ENCODE measurements at places on chromosomes 2 and 18.

DNA sequence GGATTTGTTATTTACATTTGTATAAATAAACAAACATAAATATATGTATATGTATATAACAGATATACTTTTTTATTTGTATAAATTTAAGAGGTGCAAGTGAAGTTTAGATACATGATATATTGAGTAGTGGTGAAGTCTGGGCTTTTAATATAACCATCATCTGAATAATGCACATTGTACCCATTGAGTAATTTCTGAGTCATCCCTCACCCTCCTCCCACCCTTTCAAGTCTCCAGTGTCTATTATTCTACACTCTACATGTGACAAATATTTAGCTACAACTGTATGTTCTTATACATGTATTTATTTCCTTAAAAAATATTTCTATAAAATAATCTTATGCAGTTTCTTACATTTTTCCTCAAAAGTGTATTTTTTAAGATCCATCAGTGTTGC lies 358.7 kb upstream of the TFPI start:
- DNase-seq = no peak

DNA sequence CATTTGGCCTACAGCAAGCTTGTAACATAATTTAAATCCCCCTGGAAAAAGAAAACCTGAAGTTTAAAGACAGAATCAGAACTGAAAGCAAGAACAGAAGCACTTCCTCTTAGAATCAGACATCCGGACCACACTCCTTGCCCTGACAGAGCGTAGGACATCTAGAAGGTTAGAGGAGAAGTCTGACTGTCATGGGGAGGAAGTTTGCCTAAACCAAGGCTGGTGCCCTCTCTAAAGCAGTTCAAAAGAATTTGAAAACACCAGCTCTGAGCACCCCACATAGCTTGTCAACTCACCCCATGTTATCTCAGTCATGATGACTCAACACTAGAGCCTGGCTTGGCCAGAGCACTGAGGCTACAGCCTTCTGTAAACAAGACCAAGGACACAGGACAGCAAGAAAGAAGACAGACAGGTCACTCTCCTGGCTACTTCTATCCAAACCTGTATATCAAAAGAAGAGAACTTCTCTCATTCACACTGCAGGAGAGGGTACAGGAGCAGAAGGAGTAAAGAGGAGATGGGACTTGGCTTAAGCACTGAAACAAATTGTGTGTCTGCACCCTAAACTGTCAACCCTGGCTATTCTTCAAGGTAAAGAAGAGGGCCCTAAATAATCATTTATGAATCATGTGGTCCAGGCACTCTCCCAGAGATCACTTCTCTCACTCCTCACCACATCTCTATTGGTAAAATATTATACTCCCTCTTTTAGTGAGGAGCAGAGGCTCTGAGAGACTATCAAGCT lies 198.6 kb downstream of the MEMO1 start:
- DNase-seq = no peak

GRCh38 chr2:223722226-223722625 lies 115.2 kb downstream of the AP1S3 start:
- DNase-seq = no peak

- no peak for DNase-seq
These were observed 30.7 kb downstream of the STON1 start for GRCh38 chr2:48560546-48561209.

- DNase-seq = no peak
These were observed 31.6 kb downstream of the RNF144A start for GRCh38 chr2:6948677-6949351.

DNA sequence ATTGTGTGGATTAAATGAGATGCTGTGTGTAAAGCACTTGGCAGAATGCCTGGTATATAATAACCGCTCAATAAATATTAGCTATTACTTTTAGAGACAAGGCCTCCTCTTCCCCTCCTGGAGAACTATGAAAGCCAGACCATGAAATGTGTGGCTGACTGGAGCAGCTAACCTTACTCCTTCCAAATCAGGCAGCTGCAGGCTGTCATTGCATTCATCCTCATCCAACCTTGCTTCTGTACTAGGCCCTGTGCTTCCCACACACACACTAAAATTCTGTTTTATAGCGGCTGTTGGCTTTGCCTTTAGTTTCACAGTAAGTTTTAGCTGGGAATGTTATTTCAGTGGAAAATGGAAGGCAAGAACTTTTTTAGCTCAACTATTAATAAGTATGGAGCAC lies 10.2 kb upstream of the SP9 start:
- DNase-seq = no peak

DNA sequence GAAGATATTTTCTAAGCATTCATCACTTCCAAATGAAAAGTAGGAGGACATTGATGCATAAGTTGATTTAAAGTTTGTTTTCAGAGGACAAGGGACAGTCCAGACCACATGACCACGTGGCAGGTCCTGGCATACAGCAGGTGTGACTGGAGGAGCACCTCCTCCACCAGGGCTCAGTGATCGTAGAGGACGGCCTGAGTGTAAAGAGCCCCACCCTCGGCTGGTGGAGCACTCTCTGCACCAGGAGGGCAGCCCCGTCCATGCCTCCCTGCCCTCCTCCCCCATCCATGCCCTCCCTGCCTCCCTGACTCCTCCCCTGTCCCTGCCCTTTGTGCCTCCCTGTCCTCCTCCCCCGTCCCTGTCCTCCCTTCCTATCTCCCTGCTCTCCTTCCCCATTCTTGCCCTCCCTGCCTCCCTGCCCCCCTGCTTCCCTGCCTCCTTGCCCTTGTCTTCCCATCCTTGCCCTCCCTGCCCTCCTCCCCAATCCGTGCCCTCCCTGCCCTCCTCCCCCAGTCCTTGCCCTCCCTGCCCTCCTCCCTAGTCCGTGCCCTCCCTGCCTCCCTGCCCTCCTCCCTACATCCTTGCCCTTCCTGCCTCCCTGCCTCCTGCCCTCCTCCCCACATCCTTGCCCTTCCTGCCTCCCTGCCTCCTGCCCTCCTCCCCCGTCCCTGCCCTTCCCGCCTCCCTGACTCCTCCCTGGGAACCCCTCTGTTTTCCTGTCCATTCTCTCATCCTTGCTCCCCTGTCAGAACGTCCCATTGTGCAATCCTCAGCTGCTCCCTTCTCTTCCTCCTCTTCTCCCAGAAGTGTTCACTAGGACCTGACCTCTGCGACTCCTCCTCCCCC lies 47.9 kb downstream of the ANKMY1 start:
- no peak for DNase-seq

DNA sequence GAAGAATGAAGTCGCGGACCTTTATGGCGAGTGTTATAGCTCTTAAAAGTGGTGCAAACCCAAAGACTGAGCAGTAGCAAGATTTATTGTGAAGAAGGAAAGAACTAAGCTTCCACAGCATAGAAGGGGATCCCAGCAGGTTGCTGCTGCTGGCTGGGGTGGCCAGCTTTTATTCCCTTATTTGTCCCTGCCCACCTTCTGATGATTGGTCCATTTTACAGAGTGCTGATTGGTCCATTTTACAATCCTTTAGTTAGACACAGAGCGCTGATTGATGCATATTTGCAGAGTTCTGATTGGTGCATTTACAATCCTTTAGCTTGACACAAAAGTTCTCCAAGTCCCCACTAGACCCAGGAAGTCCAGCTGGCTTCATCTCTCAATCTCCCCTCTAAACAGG lies 36.3 kb upstream of the EN1 start:
- DNase-seq = no peak

- no peak for DNase-seq
These were observed 259.4 kb upstream of the ID2 start for GRCh38 chr2:8422450-8422800.

GRCh38 chr2:219433666-219434467 lies 776 bp upstream of the SPEG start:
- DNase-seq = no peak

DNA sequence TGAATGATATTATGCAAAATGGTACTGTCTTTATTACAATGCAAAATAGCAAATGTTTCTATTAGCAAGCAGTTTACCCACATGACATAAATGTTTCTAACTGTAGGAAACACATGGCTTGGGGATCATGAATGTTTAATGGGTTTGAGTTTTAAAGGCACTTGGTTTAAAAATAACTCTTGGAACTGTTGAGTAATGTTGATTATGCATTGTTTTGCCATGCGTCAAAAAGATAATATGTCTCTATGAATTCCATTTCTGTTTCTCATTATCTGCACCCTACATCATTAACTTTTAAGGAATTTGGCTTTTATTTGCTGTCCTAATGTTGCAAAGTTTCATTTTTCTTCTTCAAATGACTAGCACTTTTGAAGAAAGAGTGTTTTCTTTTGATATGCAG lies 1355.5 kb downstream of the SUCLG1 start:
- no peak for DNase-seq

DNA sequence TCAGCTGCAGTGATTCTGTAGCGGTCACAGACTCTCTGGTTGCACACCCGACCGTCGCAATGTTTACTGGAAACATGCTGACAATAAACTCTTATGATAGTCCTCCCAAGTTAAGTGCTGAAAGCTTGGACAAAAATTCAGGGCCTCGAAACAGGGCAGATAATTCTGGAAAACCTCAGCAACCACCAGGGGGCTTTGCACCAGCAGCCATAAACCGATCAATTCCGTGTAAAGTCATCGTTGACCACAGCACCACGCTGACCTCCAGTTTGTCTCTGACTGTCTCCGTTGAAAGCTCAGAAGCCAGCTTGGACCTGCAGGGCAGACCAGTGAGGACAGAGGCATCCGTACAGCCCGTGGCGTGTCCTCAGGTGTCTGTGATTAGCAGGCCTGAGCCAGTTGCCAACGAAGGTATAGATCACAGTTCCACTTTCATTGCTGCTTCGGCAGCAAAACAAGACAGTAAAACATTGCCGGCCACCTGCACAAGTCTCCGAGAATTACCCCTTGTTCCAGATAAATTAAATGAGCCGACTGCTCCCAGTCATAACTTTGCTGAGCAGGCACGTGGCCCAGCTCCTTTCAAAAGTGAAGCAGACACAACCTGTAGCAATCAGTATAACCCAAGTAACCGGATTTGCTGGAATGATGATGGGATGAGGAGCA lies 166.1 kb downstream of the ASXL3 start:
- no peak for DNase-seq

GRCh38 chr2:48334180-48334579 lies 195.8 kb upstream of the STON1 start:
- DNase-seq = no peak

DNA sequence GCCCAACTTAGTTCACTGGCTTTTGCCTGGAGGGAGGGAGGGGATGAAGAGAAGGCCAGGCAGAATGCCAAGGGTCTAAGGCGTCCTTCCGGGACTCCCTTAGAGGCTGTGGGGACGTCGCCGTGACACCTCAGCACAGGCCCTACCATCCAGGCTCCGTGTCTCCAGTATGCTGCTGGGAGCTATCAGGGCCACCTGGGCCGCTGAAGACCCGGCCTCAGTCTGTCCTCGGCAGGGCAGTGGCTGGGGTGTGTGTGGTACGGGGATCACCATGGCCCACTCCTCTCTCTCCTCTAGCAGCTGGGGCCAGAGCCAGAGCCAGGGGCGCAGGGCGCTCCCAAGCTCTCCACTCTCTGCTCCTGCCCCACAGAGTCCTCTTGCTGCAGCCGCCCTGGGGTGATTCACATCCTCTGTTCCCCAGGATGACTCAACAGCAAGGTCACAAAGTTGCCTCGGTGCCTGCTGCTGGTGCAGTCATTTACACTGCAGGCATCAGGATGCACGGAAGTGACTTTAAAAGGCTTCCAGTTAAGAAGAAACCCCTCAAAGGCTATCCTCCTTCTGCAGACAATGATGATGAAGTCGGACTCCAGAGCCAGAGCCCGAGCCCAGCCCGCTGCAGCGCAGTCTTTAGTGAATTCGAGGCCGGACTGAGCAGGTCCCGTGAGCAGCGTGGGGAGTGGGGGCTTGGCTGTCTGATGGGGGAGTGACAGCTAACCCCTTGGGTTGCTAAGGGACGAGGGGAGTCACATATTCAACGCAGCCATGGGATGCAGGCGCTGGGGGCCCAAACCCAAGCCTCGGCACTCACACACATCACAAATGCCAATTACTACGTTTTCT lies 31.9 kb downstream of the SNORC start:
- DNase-seq = no peak

DNA sequence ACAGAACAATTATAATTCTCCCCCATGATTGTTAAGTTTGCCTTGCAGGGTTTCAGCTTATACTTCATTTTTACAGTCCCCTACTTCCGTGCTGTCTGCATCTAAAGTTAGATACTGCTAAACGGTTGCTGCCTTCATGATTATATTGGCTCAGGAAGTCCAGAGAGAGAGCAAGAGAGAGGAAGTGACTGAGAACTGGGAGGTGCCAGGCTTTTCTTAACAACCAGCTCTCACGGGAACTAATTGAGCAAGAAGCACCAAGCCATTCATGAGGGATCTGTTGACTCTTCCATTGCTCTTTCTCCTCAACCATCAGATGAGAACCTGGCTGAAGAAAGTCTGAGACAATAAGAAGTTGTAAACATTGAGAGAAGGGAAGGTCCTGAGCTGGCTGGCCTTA lies 125.5 kb upstream of the SIX2 start:
- DNase-seq = no peak

DNA sequence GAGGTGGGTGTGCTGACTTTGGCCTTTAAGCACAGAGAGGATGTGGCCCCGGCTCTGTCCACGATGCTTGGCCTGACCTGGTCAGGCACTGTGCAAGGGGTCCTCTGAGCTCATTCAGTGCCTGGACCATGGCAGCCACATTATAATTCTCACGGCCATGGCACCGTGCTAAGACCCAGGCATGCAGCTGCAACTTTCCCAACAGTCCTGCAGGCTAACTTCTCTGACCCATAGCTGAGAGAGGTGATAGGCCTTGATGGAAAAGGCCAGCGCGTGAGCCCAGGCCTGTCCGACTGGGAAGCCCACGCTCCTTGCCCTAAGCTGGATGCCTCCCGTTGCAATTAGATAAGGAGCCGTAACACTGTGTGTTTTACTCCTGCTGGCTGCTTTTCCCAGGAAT lies 99.9 kb downstream of the TFCP2L1 start:
- DNase-seq = no peak

DNA sequence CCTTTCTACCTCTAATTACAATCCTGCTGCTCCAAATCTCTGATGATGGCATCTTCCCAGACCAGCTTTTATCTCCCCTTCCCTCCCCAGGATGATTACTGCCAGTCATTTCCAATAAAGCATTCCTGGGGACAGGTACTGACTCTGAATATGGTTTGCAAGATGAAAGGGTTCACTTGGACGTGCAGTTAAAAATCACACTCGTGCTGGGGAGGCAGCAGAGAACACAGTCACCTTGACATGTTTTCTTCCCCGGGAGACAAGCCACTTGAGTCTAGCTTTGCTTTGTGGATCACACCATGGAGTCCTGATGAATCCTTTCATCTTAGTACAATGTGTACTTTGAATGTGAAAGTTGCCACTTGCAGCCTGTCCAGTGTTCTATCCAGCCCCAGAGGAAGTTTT lies 175.0 kb downstream of the ALPK2 start:
- DNase-seq = no peak

DNA sequence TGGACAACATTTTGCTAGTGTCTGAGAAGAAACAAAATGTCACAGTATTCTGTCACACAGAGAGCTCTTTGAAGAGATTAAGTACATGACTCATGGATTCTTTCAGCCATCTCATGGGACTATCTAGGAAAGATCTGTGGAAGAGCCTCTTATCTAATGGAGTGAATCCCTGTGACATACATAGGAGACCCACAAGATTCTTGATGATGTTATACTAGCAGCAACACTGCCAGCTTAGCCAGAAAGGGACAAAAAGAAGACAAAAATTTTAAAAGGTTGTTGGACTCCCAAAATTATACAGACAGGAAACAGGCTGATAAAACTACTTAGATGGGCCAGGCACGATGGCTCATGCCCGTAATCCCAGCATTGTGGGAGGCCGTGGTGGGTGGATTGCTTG lies 143.3 kb upstream of the MGAT5 start:
- no peak for DNase-seq
